ENCODE measurements at places on chromosomes 7 and 10. TPM values are rescaled to one million over a fixed set of nuclear protein-coding genes. Genes with fewer than 3 reads are reported as not detected.

The DENND2A gene
- total RNA-seq = 64.7 TPM

The CYP3A4 gene
- not detected for total RNA-seq

The RADIL gene
- 31.3 TPM for total RNA-seq

The PLAC9 gene
- not detected for total RNA-seq

DNA sequence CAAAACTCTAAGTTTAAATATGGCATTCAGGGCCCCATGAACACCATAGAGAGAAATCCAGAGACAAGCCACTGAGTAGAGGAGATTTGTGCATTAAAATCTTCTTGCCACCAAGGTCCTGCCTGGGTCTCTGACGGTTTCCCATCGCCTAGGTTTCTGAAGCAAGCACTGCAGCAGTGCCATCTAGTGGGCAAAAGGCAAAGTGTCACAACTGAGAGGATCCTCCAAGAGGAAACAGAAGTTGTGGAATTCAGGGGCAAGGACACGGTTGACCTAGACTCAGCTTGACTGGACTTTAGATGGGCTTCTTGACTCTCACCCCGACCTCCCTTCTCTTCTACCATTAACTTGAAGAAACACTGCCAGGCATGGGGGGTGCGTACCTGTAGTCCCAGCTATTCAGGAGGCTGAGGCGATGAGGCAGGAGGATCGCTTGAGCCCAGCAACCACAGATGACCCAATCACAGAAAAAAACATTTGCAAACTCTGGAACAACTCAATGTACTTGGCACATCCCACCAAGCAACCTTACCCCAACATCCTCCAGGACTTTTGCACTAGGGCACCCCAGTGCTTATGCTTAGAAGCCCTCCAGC, 604.1 kb downstream of the GALNT17 start:
- DNase-seq = peak; percentile 83

- no peak for DNase-seq
These were observed 772.9 kb downstream of the SORCS3 start for GRCh38 chr10:105413997-105414396.

DNA sequence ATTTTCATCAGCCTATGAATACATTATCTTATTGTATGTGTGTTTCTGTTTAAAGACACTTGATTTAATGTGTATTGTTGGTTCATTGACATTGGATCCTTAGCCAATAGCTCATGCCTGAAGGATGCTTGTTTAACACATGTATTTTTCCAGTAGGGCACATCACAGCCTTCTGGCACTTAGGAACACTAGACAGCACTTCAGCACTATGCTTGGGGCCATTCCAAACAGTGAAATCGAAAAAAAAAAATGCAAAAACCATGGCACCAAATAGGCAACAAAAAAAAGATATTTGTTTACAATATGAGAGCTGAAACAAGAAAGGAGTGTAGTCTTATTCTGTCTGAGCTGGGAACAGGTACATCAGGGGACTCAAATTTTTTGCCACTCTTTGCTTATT, 262.8 kb downstream of the SLC25A13 start:
- no peak for DNase-seq

DNA sequence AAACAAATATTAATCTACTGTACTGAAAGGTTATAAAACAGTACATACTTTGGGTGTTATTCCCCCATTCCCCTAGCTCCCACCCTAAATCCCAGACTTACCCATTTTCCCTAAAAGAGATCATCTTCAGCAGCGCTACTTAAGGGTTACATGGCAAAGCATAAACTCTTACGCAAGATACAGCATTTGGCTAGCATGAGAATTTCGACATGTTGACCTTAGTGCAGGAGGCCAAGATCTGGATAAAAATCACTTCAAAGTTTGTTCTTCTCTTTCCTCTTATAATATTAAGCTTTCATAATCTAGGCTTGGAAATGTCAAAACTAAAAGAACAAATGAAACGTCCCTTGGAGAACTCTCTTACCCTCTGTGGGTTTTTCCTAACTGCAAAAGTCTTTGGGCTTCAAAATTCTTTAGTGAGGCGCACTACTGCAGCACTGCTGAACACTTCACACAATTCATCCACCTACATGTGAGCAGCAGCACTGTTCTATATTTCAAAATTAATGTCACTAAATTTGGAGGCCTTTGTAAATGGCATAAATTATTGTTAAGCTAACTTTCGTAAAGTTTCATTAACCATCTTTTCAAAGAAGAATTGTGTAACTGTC, 59.5 kb upstream of the PDLIM1 start:
- DNase-seq = no peak

DNA sequence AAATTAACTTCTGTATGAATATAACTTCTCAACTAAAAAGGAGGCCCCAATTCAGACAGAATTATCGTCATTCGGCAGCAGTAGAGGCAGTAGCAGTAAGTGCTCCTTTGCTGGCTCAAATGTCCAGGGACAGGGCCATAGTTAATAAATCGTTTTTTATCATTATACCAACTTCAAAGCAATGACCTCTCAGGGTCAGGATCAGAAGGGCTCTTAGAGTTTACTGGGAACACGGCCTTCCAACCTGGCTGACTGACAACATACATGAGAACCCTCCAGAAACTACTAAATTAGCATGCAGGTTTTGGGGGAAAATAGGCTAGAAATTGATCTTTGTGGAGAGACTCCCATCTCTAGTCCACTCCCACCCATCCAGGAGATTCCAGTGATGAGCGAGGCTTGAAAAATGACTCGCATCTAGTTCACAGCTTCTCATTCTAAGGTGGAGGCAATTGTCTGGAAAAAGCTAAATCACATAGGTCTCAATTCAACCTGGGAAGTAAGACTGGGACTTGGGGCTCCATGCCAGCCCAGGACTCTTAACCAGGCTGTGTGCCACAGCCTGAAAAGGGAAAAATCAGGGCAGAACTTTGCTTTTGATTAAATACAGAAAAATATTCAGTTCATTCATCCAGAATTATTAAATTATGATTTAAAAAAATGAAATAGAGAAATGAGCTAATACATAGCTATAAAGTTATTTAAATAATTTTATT, 84.6 kb downstream of the ABLIM1 start:
- DNase-seq = no peak

DNA sequence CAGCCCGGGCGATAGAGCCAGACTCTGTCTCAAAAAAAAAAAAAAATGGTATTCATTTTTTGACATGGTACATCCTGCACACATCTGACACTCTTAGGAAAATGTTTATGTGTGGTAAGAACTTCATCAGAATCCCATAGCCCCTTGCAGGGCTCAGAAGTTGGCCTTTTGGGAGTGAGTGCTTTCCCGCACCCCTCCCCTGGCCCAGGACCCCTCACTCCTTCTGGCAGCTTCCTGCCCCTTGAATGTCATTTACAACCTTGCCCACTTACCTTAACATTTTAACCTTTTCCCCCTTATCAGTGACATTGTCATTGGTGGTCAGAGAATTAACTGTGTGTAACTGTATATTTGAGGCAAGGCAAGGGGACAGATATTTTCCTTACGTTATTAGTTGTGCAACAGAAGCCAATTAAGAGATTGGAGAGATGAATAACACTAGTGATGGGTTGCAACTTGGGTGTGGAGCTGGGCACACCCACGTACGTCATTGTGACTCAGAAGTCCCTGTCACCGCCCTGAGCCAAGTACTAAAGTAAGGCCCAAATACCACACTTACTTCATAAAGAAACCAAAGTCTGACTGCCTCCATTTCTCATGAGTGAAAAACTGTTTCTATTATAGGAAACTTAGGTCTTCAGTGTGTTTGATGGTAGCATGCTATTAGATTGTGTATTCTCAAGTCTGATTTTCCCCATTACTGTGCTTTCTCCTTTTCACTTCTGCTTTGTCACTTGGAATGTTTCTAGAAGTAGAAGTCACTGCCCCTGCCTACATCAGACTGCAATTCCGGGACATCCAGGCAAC, 31.6 kb downstream of the OGDH start:
- no peak for DNase-seq

DNA sequence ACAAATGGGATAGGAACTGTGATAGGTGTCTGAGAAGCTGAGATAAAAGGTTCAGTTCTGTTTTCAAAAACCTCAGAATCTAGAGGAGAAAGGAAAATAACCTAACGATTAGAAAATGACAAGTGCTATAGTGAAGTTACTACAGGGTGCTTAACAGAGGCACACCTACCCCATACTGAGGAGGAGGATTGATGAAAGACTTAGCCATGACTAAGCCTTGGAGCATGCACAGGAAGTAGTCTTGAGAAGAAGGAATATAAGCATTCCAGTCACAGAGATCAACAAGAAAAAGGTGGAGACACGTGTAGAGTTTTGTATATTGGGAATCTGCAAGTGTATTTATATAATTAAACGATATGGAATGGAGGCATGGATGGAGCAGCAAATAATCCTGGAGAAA, 1225.5 kb upstream of the CELF2 start:
- DNase-seq = no peak

DNA sequence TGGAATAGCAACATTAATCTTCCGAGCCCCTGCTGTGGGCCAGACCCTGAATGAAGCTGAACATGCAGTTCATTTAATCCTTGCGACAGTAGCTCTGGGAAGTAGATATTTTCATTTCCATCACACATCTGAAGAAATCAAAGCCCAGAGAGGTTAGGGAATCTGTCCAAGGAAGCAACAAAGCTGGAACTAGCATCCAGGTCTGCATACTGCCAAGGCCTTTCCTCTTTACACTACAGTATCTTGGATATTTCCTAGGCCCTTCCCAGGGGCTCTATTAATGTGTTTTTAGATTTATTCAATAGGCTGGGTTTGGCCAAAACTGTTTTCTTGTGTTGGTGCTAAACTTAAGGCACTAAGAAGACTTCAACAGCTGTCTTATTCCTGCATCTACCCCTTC, 48.1 kb downstream of the FAM13C start:
- DNase-seq = no peak

GRCh38 chr10:110421512-110422138, 76.1 kb upstream of the DUSP5 start:
- no peak for DNase-seq

DNA sequence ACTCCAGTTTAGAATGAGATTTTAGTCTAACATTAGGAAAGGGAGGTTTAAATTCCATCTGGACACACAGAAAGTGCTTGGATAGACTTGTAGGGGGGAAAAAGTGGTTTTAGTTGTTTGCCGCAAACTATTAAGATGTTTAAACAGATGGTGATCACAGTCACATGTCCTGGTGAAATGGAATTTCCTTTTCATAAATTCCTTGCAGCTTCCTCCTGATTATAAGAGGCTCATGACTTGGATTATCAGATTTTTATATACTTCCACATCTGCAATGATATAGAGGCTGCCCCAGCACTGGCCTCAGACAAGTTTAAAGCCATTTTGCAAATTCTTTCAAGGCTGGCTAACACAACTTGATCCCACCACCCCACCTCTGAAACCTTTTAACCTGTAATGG, 106.4 kb upstream of the ARMC3 start:
- no peak for DNase-seq

GRCh38 chr10:72310241-72310633, 36.5 kb downstream of the DDIT4 start:
- no peak for DNase-seq

DNA sequence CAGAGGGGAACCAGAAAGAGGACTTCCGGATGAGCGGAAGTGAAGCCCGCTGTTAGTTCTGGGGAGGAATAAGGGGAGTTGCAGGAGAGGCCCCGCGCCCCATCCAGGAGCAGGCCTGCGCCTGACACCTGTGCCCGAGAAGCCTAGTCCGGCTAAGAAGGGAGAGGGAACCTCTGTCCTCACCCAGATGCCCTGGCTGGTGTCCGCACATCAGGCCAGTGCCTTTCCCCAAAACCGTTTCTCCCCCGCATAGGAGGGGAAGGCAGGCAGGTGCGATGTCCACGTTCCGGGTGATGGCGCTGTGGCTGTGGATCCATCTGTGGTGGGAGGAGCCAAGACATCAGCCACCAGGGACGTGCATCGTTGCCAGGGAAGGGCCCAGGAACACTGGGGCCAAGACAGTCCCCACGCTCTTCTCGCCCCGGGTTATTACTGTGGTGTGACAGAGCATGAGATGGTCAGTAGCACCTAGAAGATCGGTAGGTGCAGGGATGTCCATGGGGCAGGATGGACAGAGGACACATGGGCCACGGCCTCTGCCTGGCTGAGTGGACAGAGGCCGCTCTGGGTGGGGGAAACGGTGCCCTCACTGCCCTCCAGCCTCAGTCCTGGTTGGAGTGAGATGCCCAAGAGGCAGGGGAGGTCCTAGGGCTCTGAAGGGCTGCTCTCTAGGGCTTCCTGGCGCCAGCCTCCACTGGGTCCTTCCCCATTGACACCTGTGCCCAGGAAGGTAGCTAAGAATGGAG, 262.7 kb downstream of the CELF2 start:
- no peak for DNase-seq

DNA sequence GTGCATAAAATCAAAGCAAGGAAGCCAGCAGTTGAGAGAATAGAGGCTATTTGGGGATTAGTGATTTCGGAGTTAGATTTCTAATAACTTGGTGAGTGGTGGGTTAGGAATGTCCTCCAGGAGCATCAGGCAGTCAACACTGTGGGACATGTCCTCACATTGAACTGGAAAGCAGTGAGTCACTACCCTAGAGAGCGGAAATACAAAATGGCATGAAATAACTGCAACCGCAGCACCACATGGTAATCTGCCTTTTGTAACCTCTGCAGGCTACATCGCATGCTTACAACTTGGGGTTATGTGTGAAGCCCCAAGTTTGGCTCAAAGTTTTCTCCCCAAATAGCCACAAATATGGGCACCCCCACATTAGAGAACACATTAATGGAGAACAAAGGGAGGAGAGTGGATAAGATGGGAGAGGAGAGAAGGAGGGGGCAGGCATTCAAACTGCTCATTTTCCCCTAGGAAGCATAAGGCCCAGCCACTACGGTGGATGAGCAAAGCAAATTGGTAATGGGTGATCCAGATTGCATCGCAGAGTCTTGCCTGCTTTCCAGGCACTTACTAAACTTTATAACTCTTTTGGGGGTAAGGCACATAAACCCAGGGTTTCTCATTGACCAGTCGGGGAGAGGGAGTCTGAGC, 22.0 kb upstream of the SLF2 start:
- no peak for DNase-seq

DNA sequence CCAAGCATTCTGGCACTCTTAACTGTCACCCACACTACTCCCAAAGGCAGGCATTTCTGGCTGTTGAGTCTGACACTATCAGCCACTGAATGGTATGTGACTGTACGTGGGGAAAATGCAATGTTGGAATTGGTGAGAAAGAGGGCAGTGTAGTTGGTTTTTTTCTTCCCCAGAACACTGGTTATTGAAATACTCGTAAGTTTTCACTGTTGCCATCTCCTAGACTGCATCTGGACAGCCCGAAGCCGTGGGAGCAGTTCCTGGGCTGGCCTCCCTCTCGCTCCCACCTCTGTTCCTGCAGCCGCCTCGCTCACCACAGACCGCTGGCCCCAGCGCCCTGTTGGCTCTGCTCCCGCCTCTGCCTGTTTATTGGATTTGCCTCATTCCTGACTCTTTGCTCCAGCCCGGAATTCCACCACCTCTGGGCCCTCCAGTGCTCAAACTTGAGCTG, 5.7 kb downstream of the PLCE1 start:
- no peak for DNase-seq

GRCh38 chr7:101857358-101857811, 40.0 kb downstream of the CUX1 start:
- DNase-seq = no peak

DNA sequence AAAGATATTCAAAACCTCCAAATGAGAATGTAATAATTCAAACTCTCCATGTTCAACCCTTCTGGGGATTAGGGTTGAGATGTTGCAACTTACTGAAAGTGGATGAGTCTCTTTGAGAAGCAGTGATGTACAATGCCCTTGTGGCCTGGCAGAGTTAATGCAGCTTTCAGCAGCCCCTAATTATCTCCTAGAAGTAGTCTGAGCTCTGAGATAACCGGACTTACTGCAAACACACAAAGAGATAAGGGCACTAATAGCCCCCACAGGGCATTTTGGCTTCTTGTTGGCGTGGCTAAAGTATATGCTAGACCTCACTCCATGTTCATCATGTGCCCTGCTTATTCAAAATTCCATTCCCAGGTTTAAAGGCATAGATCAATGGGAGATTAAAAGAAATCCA, 404.7 kb downstream of the NEBL start:
- DNase-seq = no peak

All from glutamatergic neuron (in vitro differentiated cells).